ENCODE measurements at places on chromosomes 4 and X.

DNA sequence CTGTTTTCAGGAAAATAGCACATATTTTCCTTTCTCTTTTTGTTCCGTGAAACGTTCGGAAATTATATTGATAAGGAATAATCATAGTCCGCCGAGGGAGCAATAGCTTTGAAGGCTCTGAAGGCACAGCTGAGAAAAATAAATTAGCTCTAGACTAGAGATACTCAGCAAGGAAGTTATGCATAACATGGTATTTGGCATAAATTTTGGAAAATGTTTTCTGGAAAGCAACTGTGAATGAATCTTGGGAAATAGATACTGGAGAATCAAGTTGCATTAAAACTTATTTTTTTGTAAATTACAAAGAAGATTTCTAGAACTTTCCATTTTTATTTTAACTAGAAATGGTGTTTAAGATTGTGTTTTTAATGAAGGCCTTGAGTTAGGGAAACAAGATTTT is 92.4 kb downstream of the HPRT1 start:
- no peak for DNase-seq

DNA sequence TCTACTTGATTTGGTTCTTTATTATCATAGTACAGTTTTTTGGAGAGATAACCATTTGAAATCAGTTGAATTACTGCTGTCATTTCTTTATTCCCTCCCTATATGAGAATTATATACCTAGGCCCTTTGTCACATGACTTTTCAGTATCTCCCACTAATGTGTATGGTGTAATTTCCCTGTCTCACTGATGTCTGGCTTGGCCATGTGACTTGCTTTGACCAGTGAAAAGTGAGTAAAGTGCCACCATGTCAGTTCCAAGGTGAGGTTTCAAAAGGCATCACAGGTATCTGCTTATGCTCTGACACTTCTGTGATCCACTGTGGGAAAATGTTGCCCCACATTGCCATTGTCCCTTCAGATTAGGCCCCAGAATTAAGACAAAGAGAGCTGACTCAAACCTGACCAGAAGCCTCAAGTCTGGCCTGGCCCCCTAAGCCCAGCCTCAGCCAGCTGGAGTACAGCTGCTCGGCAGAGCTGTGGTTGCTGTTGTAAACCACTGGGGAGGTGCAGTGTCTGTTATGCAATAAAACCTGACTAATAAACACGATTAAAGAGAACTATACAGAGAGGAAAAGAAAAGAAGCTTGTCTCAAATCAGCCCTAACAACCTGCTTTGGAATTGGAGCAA is 27.5 kb downstream of the SETD7 start:
- DNase-seq, result peak; percentile 10

DNA sequence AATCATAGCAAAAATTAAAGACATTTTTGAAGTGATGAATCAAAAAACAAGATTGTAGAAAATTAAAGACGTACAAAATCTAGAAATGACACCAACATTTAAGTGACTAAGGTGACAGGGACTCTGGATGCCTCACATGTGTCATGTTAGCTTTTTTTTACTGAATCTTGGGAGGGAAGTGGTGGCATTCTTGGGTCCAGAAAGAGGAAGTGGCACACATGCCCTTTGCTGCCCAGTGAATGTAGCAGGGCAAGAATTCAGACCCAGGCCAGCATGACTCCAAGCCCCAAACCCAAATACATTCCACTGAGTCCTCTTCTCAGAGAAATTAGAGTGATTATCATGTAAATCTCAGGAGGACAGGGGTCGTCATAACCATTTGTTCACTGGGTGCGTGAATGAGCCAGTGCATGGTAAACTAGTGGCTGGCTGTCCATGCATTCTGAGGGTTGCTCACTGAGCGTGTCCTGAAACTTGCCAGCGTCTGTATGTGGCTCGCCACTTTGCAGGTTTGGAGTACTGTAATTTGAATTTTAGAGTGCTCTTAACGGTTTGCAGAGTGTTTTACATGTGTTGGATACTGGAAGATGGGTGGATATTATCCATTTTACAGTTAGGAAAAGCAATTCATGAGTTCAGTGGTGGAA is 55.4 kb upstream of the TBC1D14 start:
- no peak for DNase-seq

GRCh38 chr4:149790172-149790907 is 25.3 kb downstream of the IQCM start:
- DNase-seq, result no peak

GRCh38 chr4:26596843-26597242 is 13.0 kb downstream of the TBC1D19 start:
- no peak for DNase-seq

DNA sequence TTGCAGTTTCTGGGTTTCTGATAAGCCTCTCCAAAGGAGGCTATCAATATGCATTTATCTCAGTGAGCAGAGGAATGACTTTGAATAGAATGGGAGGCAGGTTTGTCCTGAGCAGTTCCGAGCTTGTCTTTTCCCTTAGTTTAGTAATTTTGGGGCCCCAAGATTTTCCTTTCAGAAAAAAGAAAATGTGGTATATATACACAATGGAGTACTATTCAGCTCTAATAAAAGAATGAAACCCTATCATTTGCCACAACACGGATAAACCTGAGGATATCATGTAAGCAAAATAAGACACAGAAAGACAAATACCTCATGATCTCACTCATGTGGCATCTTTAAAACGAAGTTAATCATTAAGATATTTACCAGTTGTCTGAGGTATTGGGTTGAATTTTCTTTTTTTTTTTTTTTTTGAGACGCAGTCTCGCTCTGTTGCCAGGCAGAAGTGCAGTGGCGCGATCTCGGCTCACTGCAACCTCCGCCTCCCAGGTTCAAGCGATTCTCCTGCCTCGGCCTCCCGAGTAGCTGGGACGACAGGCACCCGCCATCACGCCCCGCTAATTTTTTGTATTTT is 540 bp downstream of the ZNF721 start:
- no peak for DNase-seq

DNA sequence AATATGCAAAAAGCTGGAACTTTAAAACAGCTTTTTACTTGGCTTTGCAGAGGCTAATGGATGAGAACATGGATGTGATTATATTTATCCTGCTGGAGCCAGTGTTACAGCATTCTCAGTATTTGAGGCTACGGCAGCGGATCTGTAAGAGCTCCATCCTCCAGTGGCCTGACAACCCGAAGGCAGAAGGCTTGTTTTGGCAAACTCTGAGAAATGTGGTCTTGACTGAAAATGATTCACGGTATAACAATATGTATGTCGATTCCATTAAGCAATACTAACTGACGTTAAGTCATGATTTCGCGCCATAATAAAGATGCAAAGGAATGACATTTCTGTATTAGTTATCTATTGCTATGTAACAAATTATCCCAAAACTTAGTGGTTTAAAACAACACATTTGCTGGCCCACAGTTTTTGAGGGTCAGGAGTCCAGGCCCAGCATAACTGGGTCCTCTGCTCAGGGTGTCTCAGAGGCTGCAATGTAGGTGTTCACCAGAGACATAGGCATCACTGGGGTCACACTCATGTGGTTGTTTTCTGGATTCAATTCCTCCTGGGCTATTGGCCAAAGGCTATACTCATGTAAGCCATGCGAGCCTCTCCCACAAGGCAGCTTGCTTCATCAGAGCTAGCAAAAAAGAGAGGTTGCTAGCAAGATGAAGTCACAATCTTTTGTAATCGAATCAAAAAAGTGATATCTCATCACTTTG is 15.6 kb downstream of the TLR8 start:
- DNase-seq, result no peak

DNA sequence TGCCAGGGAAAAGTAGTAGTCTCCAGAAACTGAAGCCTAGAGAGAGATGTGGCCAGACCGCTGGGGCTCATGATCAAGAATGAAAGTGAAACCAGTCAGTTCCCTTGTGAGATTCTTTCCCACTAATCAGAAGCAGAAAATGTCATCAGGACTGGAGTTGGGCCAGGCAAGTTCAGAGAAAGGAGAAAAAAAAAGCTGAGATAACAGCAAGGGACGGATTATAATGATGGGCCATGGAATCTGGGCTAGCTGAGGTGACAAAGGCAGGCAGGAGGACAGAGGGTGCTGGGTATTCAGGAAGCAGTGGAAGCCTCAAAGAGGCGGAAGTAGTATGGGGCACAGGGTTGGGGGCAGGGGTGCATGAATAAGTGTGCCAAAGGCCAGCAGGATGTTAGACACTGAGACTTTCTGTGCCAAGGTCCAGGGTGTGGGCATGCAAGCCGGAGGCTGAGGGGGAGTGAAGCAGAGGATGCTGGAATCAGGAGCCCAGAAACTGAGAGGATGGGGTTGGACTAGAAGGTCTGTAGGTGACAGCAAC is 2.5 kb downstream of the CXorf38 start:
- peak; percentile 3 for DNase-seq

GRCh38 chrX:2262668-2263055 is 238.1 kb downstream of the DHRSX start:
- no peak for DNase-seq

DNA sequence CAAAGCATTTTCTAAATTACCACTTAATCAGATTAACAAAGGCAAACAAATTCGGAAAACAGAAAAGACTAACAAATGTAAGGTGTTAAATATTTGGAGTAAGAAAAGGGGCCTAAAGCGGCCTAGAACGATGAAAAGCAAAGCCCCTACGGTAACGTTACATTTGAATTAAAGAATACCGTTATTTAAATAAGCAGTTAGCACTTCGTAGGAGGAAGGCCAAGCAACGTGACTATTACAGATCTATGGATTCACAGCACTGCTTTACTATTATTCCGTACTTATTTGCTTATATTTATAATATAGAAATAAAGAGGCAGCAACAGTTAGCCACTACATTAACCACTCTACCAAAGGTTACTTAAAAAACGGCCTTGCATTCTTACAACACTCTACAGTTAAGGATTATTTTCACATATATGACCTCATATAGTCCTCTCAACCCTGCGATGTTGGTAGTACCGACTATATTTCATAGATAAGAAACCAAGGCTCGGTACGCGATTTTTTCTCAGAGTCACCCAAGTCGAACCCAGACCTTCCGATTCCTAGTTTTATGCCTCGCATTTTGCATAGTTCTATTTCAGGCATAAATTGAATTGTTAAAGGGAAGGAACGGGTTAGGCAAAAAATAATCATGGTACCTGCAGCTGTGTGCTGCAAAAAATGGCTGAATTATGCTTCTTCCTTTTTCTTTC is 2.9 kb downstream of the KLHL15 start:
- no peak for DNase-seq

GRCh38 chrX:11724122-11725017 is 33.7 kb upstream of the MSL3 start:
- no peak for DNase-seq

DNA sequence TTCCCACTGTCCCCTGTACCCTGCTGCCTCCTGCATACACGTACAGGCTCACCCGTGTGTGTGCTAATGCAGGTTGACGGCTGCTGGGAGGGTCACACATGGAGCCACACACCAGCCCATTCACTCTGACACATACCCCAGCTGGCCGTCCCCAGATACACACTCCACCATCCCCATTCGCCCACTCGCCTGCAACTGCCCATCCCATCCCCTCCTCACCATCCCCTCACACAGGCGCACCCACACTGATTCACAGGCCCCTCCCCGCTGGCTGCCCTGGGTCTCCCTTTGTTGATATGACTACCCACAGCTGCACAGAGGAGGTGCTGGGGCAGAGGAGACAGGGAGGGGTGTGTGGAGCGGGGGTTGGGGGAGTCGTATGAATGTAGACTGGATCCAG is 25.7 kb downstream of the PJA1 start:
- DNase-seq, result no peak

DNA sequence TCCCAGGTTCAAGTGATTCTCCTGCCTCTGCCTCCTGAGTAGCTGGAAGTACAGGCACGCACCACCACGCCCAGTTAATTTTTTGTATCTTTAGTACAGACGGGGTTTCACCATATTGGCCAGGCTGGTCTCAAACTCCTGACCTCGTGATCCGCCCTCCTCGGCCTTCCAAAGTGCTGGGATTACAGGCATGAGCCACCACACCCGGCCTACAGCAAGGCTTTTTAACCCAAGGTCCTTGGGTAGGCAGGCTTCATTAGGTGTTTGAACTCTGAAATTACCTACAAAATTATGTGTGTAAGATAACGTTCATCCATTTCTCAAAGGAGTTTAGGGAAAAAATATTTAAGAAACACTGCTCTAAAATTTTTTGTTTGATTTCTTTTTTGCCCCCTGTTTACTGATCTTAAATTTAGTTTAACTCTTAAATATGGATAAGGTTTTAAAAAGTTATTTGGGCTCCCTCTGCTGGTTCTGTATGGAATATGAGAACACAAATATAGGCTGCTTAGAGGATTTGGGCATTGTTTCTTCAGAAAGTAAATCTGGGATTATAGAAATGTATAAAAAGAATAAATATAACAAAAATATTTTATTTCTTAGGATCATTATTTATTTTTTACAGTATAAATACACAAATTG is 92.8 kb downstream of the CBR4 start:
- DNase-seq, result no peak

DNA sequence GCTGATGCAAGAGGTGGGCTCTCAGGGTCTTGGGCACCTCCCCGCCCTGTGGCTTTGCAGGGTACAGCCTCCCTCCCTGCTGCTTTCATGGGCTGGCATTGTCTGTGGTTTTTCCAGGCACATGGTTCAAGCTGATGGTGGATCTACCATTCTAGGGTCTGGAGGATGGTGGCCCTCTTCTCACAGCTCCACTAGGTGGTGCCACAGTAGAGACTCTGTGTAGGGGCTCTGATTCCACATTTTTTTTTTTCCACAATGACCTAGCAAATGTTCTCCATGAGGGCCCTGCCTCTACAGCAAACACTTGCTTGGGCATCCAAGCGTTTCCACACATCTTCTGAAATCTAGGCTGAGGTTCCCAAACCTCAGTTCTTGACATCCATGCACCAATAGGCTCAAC is 657.9 kb upstream of the CT83 start:
- DNase-seq, result no peak

- DNase-seq, result no peak
Measured at GRCh38 chr4:37964734-37965457, 4.7 kb downstream of the PTTG2 start.

- no peak for DNase-seq
Measured at GRCh38 chr4:132556316-132556715, 592.8 kb upstream of the PCDH10 start.

GRCh38 chr4:82430964-82431745 is 765 bp downstream of the ENOPH1 start:
- no peak for DNase-seq

- DNase-seq, result no peak
Measured at GRCh38 chrX:21645431-21645830, 12.7 kb downstream of the KLHL34 start.

DNA sequence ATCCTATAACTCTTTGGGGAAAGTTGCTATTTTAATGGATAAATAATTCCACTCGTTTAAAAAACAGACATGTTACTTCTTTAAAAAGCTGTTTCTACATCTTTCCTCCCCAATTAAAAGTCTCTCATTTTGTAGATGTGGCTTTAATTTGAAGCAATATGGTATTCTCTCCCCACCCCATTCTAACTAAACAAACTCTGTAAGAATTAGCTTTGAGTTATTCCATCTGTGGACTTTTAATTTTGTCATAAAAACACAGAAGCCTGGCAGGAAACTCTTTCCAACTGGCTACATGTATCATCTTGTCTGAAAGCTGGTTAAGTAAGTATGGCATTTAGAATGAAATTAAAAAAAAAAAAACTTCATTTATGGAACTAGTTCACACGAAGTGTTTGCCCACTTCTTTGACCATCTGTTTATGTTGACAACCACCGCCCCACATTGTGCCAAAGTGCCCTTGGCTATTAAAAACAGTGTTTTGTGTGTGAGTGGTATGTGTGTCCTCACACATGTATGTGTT is 140.3 kb downstream of the NAA11 start:
- DNase-seq, result no peak
